ENCODE measurements at places on chromosomes 11 and 22.

DNA sequence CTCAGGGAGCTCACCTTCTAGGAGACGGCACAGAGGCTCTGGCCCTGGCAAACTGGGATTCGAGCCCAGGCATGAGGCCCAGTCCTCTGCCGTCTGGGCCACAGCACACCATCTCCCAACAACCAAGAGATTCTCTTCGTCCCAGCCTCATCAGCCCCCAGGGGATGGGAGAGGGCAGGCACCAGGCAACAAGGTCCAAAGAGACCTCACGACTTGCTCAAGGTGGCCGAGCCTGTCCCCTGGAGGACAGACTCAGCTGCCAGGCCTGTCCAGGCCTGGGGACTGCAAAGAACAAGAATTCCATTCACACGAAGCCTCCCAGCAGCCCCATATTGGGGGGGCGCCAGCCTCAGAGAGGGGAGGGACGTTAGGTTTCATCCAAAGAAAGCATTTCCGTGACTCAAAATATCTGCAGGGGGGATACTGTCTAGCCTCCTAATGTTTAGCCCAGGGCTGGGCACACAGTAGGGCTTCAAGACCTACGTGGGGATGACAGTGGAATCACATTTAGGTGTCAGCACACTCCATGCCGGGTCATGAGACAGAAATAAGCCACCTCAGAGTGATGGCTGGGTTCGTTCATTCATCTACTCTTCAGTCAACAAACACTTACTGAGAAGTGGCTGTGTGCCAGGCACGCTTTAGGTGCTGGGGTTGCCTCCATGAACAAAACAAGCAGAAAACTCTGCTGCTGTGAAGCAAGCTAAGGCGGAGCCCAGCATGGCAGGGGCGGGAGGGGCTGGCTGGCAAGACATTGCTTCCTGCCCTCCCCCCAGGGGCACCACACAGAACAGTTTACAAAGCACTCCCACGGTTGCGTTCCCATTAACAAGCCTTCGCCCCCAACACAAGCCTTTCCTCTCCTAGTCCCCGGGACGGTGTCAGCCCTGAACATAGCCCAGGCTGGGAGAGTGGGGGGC is 1.2 kb downstream of the CARNS1 start:
- peak; percentile 74 for DNase-seq

GRCh38 chr22:47781427-47782111 is 1019.1 kb downstream of the TBC1D22A start:
- no peak for DNase-seq

GRCh38 chr11:33976495-33977199 is 74.9 kb upstream of the CAPRIN1 start:
- no peak for DNase-seq

- no peak for DNase-seq
Observed at GRCh38 chr11:26144291-26144690, 187.6 kb upstream of the ANO3 start.

GRCh38 chr11:9776203-9776602 is 112.3 kb downstream of the SWAP70 start:
- DNase-seq = no peak

GRCh38 chr11:69419662-69420395 is 61.6 kb upstream of the LINC01488 start:
- DNase-seq = no peak

DNA sequence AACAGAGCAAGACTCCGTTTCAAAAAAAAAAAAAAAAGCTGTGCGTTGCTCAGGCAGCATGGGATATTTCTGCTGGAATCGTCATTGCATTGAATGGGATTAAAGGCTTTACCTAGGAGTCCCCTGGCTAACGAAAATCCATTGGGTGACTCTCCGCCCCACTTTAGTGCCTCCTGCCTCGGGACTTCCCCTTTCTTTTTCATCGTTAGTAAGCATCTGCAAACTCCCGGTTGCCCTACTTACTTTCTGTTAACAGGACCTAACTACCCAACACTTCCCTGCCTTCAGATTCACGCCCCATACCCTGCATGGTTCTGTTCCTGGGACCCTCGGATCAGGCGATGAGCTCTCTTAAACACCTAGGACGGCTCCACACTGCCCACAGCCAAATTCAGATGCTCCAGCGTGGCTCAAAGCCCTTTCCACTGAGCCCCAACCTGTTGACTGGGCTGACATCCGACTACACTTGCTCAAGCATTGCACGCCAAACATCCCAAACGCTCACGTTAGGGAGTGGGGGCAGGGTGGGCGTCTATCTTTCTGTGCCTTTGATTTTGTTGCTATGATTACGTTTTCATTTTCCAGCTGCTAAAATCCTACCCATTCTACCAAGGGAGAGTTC is 143.8 kb downstream of the ST3GAL4 start:
- DNase-seq = no peak

GRCh38 chr11:83088965-83089364 is 17.3 kb upstream of the RAB30 start:
- no peak for DNase-seq

DNA sequence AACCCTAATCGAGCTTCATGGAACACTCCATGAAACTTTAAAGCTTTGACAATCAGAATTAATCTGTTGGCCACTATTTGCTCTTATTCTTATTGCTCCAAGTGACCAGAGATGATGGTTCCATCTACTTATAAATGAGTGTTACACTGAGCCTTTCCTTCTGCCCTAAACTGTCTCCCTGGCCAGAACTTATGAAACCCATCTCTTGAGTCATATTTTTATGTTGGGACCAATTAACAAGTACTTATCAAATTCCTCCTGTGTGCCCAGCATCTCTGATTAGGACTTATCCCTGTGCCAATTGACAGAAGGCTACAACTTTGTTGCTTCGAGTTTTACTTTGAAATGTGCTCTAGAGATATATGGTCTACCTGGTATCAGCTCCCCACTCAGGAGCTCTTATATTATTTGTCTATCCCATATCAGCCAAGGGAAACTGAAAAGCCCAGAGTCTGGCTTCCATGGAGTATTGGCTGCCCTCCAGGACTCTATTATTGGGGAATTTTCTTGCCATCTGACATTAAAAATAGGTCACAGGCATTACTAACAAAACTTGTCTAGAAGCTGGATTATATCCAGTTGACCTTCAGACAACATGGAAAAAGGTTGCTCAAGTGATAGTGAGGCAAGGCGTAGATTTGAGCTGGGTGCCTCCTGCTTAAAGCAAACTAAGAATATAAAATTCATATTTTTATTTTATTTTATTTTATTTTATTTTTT is 8.8 kb downstream of the KREMEN1 start:
- DNase-seq = no peak

- no peak for DNase-seq
Observed at GRCh38 chr22:43520632-43521039, 108.8 kb downstream of the MPPED1 start.

GRCh38 chr11:44957776-44958564 is 7.3 kb upstream of the TP53I11 start:
- no peak for DNase-seq

- no peak for DNase-seq
Observed at GRCh38 chr11:313787-314553, at the start of gene IFITM1. Gene IFITM1 (plus strand): TSS chr11:314040. CDS start chr11:314171, 131 bp downstream.

GRCh38 chr11:126265811-126266210 is 2.9 kb downstream of the SRPRA start:
- no peak for DNase-seq

DNA sequence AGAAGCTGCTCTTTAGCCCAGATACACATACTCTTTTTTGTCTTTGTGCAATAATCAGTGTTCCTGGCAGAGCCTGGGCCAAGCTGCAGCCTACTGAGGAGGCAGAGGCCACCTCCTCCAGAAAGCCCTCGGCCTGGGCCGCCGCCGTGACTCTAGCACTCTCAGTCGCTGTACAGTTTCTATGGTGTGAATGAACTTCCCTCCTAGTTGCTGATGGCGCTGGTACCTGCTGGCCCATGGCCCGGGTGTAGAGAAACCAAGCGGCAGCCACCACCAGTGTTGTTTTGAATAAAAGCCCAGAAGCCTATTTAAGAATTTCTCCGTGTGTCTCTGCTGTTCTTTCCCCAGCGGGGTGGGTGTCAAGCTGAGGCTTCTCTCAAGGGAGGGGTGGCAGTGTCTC is 118.9 kb downstream of the CACNA1I start:
- DNase-seq = no peak

DNA sequence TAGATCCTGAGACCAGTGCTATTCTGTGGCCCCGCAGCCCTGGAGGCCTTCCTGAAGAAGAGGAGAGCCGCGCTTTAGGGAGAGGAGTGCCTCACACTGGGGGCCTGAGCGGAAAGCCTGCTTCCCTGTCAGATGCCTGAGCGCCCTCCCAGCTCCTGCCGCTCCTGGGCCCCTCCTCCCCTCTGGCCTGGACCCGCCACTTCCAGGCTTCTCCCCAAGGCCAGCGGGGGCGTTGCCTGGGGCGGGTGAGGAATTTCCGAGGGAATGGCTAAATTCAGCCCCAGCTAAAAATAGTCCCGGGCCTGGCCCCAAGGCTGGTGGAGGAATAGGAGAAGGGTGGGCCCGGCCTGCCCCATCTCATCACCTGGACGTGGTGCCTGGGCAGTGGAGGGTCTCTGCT is 15.4 kb downstream of the ARHGEF17 start:
- DNase-seq = no peak

DNA sequence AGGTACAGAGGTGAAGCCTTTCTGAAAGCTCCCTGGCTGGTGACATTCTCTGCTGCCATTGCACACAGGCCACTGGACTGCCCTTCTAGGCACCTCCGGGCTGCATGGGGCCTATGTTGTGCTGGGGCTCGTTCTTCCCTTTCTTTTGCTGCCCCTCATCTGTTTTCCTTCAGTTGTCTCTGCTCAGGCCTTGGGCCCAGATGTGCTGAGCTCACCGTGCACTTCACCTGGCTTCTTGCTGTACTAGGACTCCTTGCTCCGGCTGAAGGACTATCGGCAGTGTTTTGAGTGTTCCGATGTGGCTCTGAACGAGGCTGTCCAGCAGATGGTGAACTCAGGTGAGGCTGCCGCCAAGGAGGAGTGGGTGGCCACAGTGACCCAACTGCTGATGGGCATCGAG is 59.4 kb downstream of the CABIN1 start:
- DNase-seq = no peak

GRCh38 chr22:40782521-40782920 is 36.6 kb downstream of the SLC25A17 start:
- DNase-seq = no peak

GRCh38 chr11:2325719-2326118 is 23.9 kb downstream of the TSPAN32 start:
- DNase-seq = no peak

- DNase-seq = no peak
Observed at GRCh38 chr22:39128508-39128907, 24.0 kb downstream of the CBX7 start.

Measured in stimulated activated CD8-positive, alpha-beta memory T cell treated with anti-CD3 and anti-CD28 coated beads, Interleukin-7, amount 100 ng/mL, for 4 hours (primary cell).